ENCODE measurements at places on chromosomes 2 and 18.

- no peak for DNase-seq
These were observed 100.3 kb downstream of the IRS1 start for GRCh38 chr2:226699321-226699720.

DNA sequence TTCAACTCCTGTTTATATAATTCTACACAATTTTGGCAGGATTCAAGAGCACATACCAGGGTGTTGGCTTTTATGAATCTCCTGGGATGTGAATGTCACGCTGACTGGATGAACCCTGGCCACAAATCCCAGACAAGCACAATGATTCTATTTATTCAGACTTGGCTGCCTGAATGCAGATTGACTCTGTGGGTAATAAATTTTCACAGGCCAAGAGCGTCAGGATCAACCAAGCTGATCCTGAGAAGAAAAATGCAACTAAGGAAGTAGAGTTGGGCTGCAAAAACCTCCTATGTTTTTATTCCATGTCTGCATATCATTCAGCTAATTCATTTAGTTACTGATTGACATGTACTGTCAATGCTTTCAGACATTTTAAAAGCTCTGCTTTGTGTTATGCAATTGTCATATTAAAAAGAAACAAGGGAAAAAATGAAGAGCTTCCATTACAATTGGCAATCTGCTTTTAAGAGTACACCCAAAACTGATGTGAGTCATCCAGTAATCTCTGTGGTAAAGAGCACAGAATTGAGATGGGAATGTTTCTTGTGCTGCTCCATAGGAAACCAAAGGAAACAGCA is 173.0 kb upstream of the REV1 start:
- peak; percentile 71 for DNase-seq

DNA sequence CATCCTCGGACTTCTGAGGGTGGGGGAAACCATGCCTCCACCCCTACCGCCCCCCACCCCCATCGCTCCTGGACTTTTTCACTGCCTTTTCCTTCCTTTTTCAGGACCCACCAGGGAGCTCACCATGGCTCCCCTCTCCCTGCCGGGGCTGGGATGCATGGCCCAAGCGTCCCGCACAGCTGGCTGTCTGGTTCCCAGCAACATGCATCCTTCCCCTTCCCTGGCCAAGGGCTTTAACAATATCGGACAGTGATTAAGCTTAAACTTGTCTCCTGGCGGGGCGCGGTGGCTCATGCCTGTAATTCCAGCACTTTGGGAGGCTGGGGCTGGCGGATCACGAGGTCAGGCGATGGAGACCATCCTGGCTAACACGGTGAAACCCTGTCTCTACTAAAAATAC is 44.1 kb downstream of the MRO start:
- DNase-seq: no peak

- DNase-seq: no peak
These were observed 250.4 kb upstream of the DSEL start for GRCh38 chr18:67766930-67767329.

GRCh38 chr2:136029149-136029548 is 43.7 kb upstream of the DARS1 start:
- DNase-seq: no peak

GRCh38 chr18:33957707-33958106 is 267.0 kb downstream of the NOL4 start:
- DNase-seq: no peak

Measured in renal pelvis (tissue), 12 donors.